Astrocyte (in vitro differentiated cells and primary cell): ENCODE measurements at places on chromosomes 12 and 14. TPM values are rescaled to one million over a fixed set of nuclear protein-coding genes. Genes with fewer than 3 reads are reported as not detected.

- H3K4me1 ChIP-seq, result no peaks in the 10 kb centered on the region
- DNase-seq, result no peak
- H3K27me3 ChIP-seq, result peaks cover 8% of the 10 kb centered on the region
- H3K36me3 ChIP-seq, result no peaks in the 10 kb centered on the region
- no peak overlapping the region for H3K27ac ChIP-seq
- no peak overlapping the region for H3K4me3 ChIP-seq
Measured at GRCh38 chr12:7047306-7047705, 13.2 kb upstream of the C1S start.

DNA sequence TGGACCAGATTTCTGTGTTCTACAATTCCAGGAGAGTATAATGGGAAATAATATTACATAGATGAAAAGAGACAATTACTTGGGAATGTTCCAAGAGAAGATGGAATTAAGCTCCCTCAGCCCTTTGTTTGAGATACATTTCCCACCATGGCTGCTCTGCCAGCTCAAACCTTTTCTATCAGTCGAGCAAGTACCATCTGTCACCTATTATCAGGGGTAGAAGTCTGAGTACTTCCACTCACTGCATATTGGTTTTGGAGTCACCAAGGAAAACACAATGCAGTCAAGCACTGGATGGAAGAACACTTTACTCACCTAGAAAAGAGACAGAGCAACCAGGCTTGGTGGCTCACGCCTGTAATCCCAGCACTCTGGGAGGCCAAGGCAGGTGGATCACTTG, 270.4 kb upstream of the FAR2 start:
- no peak for DNase-seq
- no peaks in the 10 kb centered on the region for H3K27me3 ChIP-seq
- no peak overlapping the region for H3K27ac ChIP-seq
- no peaks in the 10 kb centered on the region for H3K36me3 ChIP-seq
- no peak overlapping the region for H3K4me3 ChIP-seq

DNA sequence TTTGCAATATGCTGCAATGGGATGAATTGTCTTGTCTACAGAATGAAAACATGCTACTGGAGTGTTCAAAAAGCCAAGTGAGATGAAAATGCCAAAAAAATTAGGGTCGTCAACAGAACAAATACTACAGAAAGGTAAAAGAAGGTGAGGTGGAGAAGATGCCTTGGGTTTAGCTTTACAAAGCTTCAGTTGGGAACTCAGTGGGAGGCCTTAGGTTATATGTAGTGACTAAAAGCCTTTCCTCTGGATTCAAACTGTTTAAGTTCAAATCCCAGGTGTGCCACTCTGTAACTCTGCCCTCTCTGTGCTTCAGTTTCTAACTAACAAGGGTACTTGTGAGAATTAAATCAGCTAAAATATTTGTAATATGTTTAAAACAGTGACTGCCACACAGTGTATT, 84.9 kb upstream of the PDE3A start:
- no peaks in the 10 kb centered on the region for H3K27me3 ChIP-seq
- no peak overlapping the region for H3K27ac ChIP-seq
- H3K4me3 ChIP-seq, result no peak overlapping the region

DNA sequence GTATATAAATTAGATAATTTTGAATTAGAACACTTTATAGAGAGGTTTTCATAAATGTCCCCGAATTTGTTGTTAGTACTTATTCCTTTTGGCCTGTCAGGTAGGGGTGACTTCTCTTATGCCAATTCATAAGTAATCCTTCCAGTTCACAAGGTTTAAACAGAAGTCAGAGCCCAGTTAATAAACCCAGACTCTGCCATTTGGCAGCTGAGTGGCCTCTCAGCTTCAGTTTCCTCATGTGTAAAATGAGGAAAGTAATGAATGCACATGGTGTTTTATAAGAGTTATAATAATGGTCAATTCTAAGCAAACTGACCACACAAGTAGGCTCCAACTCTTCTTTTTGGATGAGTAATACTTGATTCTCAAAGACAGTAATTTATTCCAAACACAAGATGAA, 10.3 kb downstream of the MTERF2 start:
- DNase-seq, result no peak
- peak overlapping the region; percentile 11 for H3K27ac ChIP-seq
- peaks cover 15% of the 10 kb centered on the region for H3K36me3 ChIP-seq
- no peaks in the 10 kb centered on the region for H3K27me3 ChIP-seq
- no peak overlapping the region for H3K4me3 ChIP-seq

Gene OTX2
- total RNA-seq, result 2.3 and 8.2 TPM in 2 replicates

GRCh38 chr12:30696103-30696408, 387 bp upstream of the IPO8 start:
- H3K27me3 ChIP-seq, result no peaks in the 10 kb centered on the region
- H3K27ac ChIP-seq, result peak overlapping the region; percentile 81
- no peak for DNase-seq

DNA sequence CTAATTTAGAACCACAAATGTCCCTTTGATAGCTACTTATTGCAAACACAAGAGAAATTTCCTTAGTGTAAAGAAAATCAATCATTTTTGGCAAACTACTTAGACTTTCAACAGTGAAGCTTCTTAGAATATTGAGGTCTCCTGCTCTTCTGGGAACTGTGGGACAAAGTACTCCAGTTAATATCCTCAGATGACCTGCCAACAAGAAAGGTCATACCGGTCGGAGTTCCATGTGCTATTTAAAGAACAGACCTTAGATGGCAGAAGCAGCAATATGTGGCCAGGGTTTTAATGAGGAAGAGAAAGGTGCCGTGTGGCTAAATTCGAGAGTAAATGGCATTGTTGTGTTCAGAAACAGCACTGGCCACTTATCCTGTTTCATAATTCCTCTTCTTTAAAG, 114.7 kb upstream of the AMIGO2 start:
- DNase-seq, result no peak
- H3K36me3 ChIP-seq, result no peaks in the 10 kb centered on the region
- H3K27me3 ChIP-seq, result no peaks in the 10 kb centered on the region
- H3K4me3 ChIP-seq, result no peak overlapping the region
- peaks cover 21% of the 10 kb centered on the region for H3K4me1 ChIP-seq

Gene BMAL2
- total RNA-seq, result 12.1 and 13.6 TPM in 2 replicates

Gene OTOGL
- 0.16 and 0.53 TPM in 2 replicates for total RNA-seq

GRCh38 chr12:124940393-124941169, 26.1 kb upstream of the UBC start:
- H3K27me3 ChIP-seq, result no peaks in the 10 kb centered on the region
- H3K4me3 ChIP-seq, result peak overlapping the region; percentile 29
- DNase-seq, result peak; percentile 71
- H3K36me3 ChIP-seq, result no peaks in the 10 kb centered on the region
- peak overlapping the region; percentile 34 for H3K27ac ChIP-seq

- no peaks in the 10 kb centered on the region for H3K27me3 ChIP-seq
- no peaks in the 10 kb centered on the region for H3K4me1 ChIP-seq
- no peak for DNase-seq
- no peak overlapping the region for H3K4me3 ChIP-seq
- H3K36me3 ChIP-seq, result no peaks in the 10 kb centered on the region
Measured at GRCh38 chr12:112901271-112901670, 5.5 kb upstream of the OAS1 start.

- H3K27me3 ChIP-seq, result no peaks in the 10 kb centered on the region
- peaks cover 10% of the 10 kb centered on the region for H3K36me3 ChIP-seq
- H3K4me1 ChIP-seq, result no peaks in the 10 kb centered on the region
Measured at GRCh38 chr14:74807853-74808545, 44.9 kb downstream of the YLPM1 start.

Gene PAPOLA
- total RNA-seq, result 164 and 188 TPM in 2 replicates

GRCh38 chr12:91984556-91984955, 161.1 kb downstream of the BTG1 start:
- no peak overlapping the region for H3K4me3 ChIP-seq
- no peaks in the 10 kb centered on the region for H3K27me3 ChIP-seq
- no peaks in the 10 kb centered on the region for H3K36me3 ChIP-seq
- peak overlapping the region; percentile 29 for H3K27ac ChIP-seq
- peaks cover 38% of the 10 kb centered on the region for H3K4me1 ChIP-seq

GRCh38 chr14:36656687-36657398, 4.8 kb upstream of the PAX9 start:
- H3K27ac ChIP-seq, result no peak overlapping the region
- H3K27me3 ChIP-seq, result peaks cover 100% of the 10 kb centered on the region
- H3K4me3 ChIP-seq, result no peak overlapping the region
- DNase-seq, result no peak
- peaks cover 16% of the 10 kb centered on the region for H3K4me1 ChIP-seq
- H3K36me3 ChIP-seq, result no peaks in the 10 kb centered on the region

GRCh38 chr14:32014057-32014456, 63.0 kb upstream of the ARHGAP5 start:
- no peak for DNase-seq
- H3K36me3 ChIP-seq, result no peaks in the 10 kb centered on the region
- peaks cover 11% of the 10 kb centered on the region for H3K4me1 ChIP-seq
- no peak overlapping the region for H3K4me3 ChIP-seq

Gene AKAP5
- total RNA-seq, result 2.9 and 3.1 TPM in 2 replicates

DNA sequence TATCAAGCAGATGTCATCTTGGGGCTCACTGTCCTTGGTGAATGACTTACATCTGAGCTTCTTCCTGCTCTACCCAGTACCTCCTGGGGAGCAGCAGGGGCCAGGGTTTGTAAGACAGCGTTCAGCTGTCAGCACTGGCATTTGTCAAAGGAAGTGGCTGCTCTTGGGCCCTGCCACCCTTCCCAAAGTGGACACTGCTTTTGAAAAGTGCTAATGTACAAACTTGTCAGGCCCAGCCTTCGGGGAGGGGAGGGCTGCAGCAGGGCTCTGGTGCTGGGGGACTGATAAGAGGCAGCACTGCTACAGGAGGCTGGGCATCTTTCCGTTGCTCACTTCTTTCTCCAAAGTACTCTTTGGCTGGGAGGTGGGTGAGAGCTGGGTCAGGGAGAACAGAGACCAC, 59.8 kb upstream of the RBM19 start:
- H3K27ac ChIP-seq, result no peak overlapping the region
- no peaks in the 10 kb centered on the region for H3K4me1 ChIP-seq
- no peak overlapping the region for H3K4me3 ChIP-seq

DNA sequence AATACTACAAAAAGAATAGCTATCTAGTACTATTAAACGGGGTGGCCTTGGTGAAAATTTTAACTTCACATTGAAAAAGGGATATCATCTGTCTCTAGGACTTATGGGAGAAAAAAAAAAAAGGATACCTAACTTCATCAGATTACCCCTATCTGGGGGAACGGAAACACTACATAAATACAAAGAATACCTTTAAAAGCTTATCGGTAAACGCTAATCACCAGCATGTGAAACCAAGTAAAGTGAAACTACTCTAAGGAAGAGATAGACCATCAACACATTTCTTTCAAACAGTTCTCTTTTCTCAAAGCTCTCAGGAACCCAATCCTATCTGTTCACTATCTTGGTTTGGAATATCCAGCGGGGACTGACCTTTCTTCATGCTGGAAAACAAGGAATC, 3.5 kb downstream of the KICS2 start:
- no peaks in the 10 kb centered on the region for H3K27me3 ChIP-seq
- H3K27ac ChIP-seq, result no peak overlapping the region
- H3K36me3 ChIP-seq, result no peaks in the 10 kb centered on the region
- no peak for DNase-seq
- no peak overlapping the region for H3K4me3 ChIP-seq
- H3K4me1 ChIP-seq, result peaks cover 4% of the 10 kb centered on the region

GRCh38 chr12:88366101-88366500, 214.2 kb downstream of the KITLG start:
- H3K4me3 ChIP-seq, result no peak overlapping the region
- H3K27me3 ChIP-seq, result no peaks in the 10 kb centered on the region
- H3K27ac ChIP-seq, result no peak overlapping the region
- H3K36me3 ChIP-seq, result no peaks in the 10 kb centered on the region

Gene MYO1H
- total RNA-seq, result not detected in 2 replicates

Gene PDE6H
- total RNA-seq, result not detected in 2 replicates

DNA sequence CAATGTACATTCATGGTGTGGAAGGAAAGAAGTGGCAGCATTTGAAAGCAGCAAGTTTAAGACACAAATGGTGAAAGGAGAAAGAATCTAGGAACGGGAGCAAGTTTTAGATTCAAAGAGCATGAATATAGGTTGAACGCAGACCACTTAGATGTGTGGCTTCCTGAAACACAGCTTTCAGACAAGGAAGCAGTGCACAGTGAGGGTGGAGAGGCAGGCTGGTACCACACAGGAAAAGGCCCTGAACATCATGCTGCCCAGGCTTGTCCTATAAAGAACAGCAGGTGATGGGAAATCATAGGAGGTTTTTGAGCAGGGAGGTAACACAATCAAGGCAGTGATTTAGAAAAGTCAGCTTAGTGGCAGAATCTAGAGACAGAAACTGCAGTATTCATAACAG, 35.6 kb downstream of the GNS start:
- H3K4me1 ChIP-seq, result no peaks in the 10 kb centered on the region
- DNase-seq, result no peak
- H3K36me3 ChIP-seq, result peaks cover 14% of the 10 kb centered on the region
- no peak overlapping the region for H3K4me3 ChIP-seq
- no peak overlapping the region for H3K27ac ChIP-seq
- H3K27me3 ChIP-seq, result no peaks in the 10 kb centered on the region

- no peak for DNase-seq
- no peaks in the 10 kb centered on the region for H3K27me3 ChIP-seq
- no peaks in the 10 kb centered on the region for H3K4me1 ChIP-seq
- no peaks in the 10 kb centered on the region for H3K36me3 ChIP-seq
Measured at GRCh38 chr12:99024870-99025269, 379.8 kb downstream of the APAF1 start.

DNA sequence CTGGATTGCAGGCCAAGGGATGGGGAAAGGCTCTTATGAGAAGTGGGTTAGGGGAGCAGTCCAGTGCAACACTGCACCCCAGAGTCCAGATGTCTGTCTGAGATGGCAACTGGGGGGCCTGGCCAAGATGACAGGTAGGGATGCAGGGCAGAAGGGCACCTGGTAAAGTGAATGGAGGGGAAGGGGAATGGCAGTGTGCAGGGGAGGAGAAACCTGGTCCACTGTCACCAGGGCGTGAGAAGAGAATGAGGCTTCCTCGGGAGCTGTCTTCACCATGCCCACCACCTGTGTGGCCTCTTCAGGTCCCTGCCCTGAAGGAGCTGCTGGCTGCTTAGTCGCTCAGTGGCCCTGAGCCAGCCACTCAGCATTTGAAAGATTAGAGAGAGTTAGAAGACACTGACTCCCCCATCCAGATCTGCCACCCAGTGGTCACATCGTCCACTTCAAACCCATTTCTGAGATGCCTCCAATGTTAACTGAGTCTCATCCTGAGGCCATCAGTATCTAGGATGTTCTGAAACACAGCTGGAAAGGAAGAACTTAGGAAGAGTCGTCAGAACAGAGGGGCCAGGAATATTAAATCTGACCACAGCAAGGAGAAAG, 57.3 kb downstream of the PLEKHG3 start:
- H3K27me3 ChIP-seq, result no peaks in the 10 kb centered on the region
- DNase-seq, result no peak
- peak overlapping the region; percentile 19 for H3K4me3 ChIP-seq
- H3K27ac ChIP-seq, result peak overlapping the region; percentile 69
- no peaks in the 10 kb centered on the region for H3K36me3 ChIP-seq

DNA sequence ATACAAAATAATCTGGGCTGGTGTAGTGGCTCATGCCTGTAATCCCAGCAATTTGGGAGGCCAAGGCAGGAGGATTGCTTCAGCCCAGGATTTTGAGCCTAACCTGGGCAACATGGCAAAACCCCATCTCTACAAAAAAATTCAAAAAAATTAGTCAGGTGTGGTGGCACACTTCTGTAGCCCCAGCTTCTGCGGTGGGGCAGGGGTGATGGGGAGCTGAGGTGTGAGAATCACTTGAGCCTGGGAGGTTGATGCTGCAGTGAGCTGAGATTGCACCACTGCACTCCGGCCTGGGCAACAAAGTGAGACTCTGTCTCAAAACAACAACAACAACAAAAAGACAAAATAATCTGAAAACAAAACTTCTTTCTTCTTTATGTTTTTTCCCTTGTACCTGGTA, 66.0 kb downstream of the TC2N start:
- no peaks in the 10 kb centered on the region for H3K27me3 ChIP-seq
- no peaks in the 10 kb centered on the region for H3K4me1 ChIP-seq
- no peaks in the 10 kb centered on the region for H3K36me3 ChIP-seq
- H3K27ac ChIP-seq, result no peak overlapping the region
- H3K4me3 ChIP-seq, result no peak overlapping the region

Gene PIWIL1
- not detected in 2 replicates for total RNA-seq
